ENCODE measurements at places on chromosomes 13 and 19. TPM values are rescaled to one million over a fixed set of nuclear protein-coding genes. Genes with fewer than 3 reads are reported as not detected.

The MAMSTR gene
- 0.51 TPM for total RNA-seq

The ZNF616 gene
- 7.2 TPM for total RNA-seq

The ARHGAP33 gene
- total RNA-seq: 5.5 TPM

The LILRA1 gene
- not detected for total RNA-seq

The SOX1 gene
- total RNA-seq: not detected
